HFF-Myc (cell line): ENCODE measurements at places on chromosomes 6 and 20.
A peak's percentile ranks its signal among the peaks of the same experiment; 100 is the strongest.

- DNase-seq: no peak
Measured at GRCh38 chr20:63409834-63410435, 48.8 kb upstream of the CHRNA4 start.

GRCh38 chr20:728256-728944 lies 39.9 kb downstream of the SLC52A3 start:
- no peak for DNase-seq

DNA sequence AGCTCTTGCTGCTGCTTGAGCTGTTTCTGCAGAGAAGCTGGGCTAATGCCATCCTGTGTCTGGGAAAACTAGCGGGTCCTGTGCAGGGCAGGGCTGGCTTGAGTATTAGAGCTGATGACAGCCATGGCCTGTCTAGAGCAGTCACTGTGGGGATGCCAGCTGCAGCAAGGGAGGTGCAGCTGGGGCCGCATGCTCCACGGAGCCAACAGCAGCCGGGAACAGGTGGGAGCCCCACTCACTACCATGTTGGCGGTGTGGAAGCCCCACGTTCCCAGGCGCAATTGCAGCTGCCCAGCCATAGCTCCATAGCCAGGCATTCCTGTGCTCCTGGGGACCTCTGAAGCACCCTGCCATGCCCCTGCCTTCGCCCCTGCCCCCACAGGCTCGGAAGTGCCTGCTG lies 212.9 kb downstream of the TFAP2C start:
- DNase-seq: no peak

DNA sequence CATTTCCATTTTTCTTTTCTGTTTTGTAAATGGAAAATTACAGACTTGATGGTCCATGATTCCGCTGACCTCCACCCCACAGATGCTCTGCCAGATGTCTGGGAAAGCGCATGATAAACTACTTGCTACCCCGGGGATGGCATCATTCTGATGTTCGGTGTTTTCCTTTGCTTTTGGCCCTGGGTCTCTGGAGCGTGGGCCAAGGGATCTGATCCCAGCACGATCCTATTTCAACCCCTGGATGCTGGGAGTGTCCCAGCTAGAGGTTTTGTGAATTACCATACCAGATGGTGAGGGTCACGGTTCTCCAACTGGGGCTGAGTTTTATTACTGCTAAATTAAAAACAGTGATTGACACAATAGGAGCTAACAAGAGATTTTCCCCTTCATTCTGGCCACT lies 25.2 kb upstream of the MYLIP start:
- peak; percentile 38 for DNase-seq

DNA sequence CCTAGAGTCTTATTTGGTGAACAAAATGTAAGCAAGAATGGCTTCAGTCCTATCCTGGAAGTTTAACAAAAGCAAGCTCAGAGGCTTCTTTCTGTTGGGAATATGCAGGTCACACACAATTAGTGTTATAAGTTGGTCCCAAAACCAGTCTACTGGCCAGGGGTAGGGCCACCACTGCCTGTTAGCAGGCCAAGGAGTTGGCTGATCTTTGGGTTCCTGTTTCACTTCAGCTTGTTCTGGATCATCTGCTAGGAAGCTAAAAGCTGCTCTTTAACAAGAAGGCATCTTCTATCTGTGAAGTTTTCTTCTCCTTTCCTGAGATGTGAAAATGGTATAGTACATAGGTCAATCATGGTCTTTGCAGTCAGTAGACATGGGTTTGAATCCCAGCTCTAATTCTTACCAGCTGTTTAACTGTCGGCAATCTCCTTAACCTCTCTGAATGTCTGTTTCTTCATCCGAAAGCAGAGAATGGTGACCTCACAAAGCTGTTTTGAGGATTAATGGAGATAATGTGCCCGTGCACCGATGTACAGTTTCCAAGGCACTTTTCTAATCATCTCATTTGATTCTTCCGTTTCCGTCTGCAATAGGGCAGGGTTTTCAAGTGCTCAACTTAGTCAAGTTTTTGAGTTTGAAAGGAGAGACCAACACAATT lies 271.2 kb upstream of the TAB2 start:
- no peak for DNase-seq

GRCh38 chr6:134175532-134176263 lies 123.3 kb upstream of the SLC2A12 start:
- no peak for DNase-seq

DNA sequence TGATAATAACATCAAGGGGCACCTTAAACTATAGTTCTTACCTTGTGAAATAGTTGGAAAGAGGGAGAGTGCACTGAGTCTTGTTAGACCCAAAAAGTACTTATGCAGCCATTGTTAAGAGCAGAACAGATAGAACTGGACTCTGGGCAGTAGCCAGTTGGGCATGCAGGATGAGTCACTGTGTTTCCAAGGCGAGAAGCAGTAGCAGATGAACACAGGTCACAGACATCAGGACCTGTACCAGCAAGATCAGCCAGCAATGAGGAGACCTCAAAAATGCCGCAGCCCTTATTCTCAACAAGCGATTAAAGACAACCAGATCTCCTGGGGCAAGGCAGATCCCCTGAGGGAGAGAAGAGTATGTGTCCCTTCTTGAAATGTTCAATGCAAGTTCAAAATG lies 79.0 kb downstream of the SAMD3 start:
- peak; percentile 7 for DNase-seq

DNA sequence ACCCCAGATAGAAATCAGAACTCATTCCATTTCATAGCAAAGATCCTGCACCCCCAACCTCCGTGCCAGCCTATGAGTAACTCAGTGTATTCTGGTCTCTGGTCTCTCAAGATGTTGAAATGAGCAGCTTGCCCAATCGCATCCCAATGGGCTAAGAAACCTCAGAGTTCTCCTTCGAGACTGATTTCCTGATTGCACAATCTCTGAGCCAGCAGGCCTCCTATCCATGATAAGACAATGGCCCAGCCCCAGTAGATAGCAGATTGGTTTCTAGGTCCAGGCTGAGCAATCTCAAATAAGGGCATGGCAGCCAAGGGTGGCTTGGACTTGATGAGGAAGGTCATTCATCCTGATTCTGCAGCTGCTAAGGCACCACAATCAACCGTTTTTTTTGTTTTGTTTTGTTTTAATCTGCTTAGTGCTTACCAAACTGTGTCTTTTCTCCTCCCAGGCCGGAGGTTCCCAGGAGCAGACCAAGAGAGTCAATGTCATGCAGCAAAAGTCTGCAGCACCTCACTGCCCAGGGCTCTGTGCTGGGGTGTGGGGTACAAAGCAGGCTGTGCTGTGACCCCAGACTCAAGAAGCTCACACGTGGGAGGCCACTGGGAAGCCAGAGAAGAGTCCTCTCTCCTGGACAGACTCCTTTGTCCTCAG lies 125.1 kb upstream of the NXT1 start:
- no peak for DNase-seq

GRCh38 chr20:9508240-9508661 lies 6.1 kb upstream of the LAMP5 start:
- DNase-seq: no peak

DNA sequence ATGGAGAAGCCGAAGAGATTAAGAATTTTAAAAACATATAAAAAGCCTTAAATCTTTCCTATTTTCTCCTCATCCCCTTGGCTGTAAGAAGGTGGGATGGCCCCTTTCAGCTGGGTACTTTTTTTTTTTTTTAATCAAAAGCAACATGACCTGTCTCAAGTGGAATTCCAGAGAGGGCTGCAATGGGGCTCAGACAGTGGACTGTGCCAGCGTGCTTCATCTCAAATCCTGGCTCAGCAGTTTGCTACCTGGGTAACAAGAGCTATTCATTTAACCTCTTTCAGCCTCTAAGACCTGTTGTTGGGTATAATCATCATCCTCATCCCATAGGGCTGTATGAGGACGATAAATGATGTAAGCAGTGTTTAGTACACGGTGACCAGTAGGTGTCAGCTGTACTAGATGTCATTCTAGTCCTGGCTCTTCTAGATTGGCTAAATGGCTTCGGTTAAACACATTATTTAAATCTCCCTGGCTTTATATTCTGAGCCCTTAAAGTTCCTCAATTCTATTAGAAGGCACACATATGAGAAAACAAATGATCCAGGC lies 6.9 kb upstream of the PPP1R3G start:
- no peak for DNase-seq

DNA sequence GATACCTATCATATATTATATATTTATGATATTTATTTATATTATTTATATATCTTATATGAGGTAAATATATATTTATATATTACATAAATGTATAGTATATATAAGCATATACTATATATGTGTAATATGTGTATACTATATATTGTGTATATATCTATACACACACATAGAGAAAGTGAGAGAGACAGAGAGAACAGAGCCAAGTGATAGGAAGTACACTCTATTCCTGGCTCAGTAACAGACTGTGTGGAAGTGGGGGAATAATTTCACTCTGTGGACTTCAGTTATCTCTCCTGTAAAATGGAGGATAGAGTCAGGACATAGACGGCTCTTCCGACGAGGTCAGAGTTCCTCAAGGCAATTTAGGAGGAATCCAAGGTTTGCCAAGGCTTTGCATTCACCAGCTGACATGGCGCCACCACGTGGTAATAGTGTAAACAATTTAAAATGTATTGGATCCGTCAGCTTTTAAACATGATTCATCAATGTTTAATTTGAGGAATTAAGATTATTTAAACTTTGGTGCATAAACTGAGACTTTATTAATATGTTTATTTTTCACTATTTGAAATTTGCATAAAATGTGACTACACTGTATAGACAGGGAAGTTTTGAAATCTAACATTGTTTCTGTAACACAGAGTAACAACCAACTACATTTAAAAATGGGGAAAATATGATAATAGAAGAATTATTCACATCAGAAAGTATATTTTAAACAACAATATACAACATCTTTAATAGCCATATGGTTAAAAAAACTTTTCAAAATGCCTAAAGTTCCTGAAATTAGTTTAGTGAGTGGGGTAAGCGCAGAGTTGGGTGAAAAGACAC lies 75.4 kb upstream of the TMEM244 start:
- peak; percentile 67 for DNase-seq

DNA sequence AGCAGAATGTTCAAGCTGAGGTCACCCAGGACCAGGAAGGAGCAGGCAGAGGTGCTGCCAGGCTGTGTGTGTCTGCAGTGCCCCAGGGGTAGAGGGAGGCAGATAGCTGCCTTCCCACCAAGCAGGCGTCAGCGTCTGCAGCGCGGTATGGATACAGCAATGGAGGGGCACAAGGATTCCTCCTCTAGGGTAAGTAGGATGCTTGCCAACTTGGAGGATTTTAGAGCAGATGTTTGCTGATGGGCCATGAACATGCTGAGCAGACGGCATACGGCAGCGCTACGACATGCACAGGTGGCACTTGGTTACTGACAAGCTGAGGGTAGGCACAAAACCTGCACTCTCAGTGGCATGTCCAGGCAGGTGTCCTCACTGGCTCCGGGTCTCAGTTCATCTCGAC lies 48.1 kb downstream of the PSMG4 start:
- no peak for DNase-seq

DNA sequence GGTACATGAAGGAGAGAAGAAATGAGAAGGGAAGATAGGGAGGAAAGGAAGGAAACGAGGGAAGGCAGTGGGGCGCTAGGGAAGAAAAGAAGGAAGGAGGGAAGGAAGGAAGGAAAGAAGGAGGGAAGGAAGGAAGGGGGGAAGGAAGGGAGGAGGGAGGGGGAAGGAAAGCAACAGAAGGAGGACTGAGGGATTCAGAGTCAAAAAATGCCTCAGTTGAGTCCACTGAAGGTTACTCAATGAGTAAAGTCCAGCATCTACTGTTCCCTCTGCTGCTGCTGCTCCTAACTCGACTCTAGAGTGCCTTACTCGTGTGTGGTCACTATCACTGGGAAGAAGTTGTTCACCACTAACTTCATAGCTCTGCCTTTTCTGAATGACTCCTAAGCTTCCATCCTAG lies 33.8 kb downstream of the PHACTR1 start:
- no peak for DNase-seq

GRCh38 chr6:2558861-2559801 lies 191.6 kb downstream of the MYLK4 start:
- DNase-seq: no peak

- no peak for DNase-seq
Measured at GRCh38 chr6:137046871-137047412, 2.2 kb upstream of the IL20RA start.

GRCh38 chr6:157020398-157020797 lies 243.2 kb downstream of the ARID1B start:
- DNase-seq: no peak
